ENCODE measurements at places on chromosomes 13 and 19.
A peak's percentile ranks its signal among the peaks of the same experiment; 100 is the strongest.

DNA sequence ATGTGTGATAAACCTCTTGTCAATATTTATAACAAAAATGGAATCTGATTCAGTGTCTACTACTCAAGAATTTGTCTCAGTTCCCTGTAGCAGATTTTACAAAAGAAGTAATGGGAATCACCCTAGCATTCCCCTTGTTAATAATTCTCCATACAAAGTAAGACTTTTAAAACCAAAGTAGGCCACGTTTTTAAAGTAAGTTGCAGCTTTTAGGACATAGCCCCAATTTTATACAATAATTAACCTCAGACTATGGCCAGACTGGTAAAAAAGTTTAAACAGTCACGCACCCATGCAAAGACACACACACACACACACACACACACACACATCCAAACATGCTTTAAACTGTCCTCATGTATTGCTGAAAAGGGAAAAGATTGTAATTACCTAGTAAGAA, 589.9 kb downstream of the PCDH9 start:
- DNase-seq: no peak

- DNase-seq: no peak
Measured at GRCh38 chr13:25180775-25181537, 8.9 kb upstream of the AMER2 start.

- DNase-seq: no peak
Measured at GRCh38 chr19:10553943-10554381, 10.3 kb downstream of the ATG4D start.

DNA sequence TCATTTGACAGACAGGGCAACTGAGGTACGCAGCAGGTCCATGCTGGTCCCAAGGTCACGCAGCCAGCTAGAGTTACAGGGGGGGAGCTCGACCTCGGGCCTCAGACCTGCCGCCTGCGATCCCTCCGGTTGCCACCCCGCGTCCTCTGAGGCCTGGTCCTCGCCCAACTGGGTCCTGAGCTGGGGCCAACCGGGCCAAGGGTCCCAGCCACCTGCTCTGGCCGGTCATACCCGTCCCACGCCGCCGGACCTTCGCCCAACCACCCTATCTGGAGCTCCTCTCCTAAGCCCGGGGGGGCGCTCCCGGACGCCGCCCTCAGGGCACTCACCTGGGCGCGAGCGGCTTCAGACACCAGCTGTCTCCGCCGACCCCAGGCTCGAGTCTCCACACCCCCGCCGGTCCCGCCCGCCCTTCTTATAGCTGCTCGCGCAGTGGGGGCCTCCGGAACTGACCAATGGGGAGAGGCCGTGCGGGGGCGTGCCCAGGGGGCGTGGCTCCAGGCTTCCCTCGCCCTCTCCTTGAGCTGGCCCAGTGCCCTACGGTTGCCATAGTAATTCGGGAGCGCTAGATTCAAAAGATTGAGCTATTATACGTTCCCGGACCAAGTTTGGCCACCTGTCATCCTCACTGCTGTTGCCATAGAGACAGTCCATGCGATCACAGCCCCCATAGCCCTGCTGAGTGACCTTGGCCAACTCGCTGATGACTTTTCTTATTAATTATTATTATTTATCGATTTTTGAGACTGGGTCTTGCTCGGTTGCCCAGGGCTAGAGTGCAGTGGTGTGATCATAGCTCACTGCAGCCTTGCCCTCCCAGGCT, at the start of gene PLIN5:
PLIN5 (minus strand) TSS at position 389 of the 823 bp plus-strand sequence. CDS start 1,150 bp downstream, outside the sequence.
- DNase-seq: peak; percentile 76

- DNase-seq: no peak
Measured at GRCh38 chr13:113611996-113612395, 27.4 kb downstream of the TFDP1 start.

DNA sequence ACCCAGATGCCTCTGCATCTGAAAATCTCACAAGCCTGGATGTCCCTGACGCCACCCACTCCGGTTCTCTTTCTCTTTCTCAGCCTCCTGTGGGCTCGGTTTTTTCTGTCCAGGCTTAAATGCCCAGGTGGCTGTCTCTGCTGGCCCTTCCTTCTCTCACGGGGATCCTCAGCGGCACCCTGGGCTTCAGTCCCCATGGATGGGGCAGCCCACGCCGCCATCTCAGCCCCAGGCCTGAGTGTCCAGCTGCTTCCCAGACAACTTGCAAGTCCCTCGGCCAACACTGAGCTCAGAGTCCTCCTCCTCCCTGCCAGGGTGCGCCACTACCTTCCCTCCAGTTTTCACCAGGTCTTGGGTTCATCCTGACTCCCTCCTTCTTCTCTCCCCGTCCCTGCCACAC, 6.4 kb downstream of the FBN3 start:
- no peak for DNase-seq

DNA sequence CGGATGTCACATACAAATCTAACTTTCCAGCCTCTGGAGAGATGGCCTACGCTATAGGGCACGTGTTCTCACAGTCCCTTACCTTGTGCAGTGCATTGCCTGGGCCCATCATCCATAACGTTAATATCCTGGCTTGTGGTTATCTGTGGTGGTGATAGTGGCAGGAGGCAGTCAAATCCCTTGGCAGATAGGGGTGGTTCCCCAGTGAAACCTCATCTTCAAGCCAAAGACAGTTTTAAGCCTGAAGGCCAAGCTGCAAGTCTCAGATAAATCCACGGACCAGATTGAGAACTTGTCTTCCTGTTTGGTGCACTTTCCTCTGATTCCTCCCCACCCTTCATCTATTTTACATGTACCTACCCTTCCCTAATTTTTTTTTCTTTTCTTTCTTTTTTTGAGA, 4.3 kb upstream of the FBXO17 start:
- no peak for DNase-seq

DNA sequence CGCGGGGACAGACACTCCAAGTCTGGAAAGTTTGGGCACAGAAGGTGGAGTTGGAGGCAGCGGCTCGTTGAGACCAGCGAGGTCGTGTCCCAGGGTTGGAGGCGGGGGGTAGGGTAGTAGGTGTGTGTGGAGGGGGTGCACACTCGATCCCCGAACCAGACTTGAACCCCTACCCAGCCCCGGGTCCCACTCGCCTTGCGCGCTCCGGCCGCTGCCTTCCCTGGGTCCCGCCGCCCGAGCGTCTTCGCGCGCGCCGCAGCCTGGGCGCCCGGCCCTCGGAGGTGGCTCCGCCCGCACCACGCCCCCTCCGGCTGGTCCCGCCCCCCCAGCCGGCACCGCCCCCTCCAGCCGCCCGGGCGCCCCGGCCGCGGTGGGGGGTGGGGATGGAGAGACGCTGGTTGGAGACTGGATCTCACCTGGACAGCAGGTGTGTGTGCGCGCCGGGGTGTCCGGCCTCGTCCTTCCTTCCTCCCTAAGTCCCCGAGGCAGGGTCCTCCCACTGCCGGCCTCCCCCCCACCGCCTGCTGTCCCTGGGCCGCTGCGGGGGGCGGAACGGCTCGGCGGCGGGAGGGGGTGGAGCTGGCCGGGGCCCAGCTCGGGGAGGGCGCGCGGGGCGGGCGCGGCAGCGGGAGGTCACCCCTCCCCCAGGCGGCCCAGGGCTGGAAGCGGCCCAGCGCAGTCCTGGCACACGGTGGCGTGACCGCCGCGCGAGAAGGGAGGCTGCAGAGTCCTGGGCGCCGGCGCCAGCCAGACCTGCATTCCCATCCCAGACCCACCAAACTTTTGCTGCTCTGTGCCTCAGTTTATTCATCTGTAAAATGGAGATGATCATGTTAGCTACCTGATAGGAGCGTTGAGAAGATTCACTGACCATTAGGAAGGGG, at the start of gene KANK2:
KANK2 (minus strand) TSS at position 255 of the 884 bp plus-strand sequence. CDS start 3,034 bp downstream, outside the sequence.
- peak; percentile 67 for DNase-seq

DNA sequence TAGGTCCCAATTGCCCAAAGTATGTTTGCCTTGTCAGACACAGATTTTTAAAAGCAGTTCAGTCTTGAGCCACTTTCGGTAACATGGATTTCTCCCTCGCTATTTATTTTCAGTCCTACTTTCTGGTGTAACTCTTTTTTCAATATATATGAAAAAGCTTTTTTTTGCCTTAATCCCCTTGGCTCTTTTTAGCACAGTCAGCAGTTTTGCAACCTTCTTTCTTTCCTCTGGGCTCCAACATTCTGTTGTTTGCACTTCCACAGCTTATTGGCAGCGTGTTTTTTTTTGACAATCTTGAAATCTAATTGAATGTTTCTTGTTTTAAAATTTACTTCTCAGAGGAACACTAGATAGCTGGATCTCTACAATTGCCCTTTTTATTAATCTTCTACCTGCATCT, 429.3 kb upstream of the NBEA start:
- no peak for DNase-seq

GRCh38 chr19:2636897-2637683, 65.4 kb downstream of the GNG7 start:
- DNase-seq: peak; percentile 22

- no peak for DNase-seq
Measured at GRCh38 chr19:45958769-45959516, 14.7 kb downstream of the NOVA2 start.

DNA sequence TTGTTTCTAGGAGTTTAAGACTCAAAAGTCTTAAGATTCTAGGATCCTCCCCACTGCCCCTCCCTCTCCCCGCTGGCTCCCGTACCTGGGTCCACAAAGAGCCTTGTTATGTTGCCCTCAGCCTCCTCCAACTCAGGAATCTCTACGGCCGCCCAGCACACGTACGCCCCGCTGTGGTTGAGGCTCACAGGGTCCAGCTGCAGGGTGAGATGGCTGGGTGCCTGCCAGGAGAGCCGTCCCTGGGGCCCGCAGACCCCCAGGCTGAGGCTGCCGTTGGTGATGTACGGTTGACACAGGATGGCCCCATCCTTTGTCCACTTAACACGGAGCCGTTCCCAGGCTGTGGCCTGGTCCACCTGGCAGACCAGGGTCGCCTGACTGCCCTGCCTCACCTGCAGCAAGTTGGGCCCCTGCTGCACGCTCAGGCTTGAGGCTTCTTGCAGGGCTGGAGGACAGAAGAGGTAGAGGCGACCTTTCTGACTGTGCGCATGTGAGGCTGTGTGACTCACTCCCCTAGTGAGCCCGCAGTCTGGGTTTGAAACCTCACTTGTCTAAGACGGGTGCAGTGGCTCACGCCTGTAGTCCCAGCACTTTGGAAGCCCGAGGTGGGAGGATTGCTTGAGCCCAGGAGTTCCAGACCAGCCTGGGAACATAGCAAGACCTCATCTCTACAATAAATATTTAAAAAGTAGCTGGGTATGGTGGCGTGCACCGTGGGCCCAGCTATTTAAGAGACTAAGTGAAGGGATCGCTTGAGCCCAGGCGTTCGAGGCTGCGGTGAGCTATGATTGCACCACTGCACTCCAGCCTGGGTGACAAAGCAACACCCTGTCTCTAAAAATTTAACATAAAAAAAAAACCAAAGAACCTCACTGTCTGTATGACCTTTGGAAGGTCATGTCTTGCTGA, 4.0 kb downstream of the TMIGD2 start:
- DNase-seq: no peak

- peak; percentile 83 for DNase-seq
Measured at GRCh38 chr13:39538816-39539790, 63.9 kb downstream of the LHFPL6 start.

GRCh38 chr13:36822785-36823184, 3.8 kb downstream of the RFXAP start:
- DNase-seq: no peak

GRCh38 chr13:67227131-67227983, 2.8 kb downstream of the PCDH9 start:
- DNase-seq: no peak

DNA sequence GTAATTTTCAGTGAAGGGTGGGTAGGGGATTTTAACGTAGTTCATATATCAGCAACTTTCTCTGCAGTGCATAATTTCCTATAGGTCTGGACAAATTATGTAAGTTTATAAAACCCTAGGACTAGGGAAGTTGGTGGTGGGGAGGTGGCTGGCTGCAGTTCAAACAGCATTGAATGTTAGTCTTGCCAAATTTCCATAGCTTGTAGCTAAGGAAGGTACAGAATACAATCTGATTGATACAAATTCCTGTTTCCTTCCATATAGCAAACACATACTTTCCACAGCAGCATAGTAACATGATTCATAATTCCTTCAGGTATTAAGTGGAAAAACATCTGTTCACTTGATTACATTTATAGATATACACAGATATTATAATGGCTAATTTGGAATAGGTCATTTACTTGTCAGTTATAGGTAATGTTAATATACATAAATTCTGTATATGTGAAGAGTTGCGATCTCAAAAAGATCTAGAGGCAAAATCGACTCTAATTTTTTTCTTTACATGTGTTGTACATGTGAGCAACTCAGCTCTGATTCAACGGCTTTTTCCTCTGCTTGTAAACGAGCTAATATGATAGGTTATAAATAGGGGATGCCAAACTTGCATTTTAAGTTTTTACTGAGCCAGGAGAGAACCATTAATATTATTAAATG, 233.4 kb upstream of the CSNK1A1L start:
- no peak for DNase-seq

DNA sequence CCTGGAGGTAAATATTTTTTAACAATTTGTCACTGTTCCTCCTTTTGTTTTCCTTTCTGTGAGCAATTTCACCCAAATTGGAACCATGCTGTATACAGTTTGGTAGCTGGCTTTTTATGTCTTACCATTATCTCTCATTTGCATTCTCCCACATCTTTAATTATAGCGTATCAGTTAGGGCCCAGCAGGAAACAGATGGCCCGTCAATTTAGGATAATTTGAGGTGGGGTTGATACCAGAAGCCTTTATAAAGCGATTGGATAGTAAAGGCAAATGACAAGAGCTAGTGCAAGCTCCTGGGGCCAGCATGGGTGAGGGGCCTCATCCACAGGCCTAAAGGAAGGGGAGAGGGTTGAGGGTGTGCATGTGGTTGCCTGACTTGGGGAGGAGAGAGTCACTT, 3.8 kb upstream of the IFNL4 start:
- no peak for DNase-seq

DNA sequence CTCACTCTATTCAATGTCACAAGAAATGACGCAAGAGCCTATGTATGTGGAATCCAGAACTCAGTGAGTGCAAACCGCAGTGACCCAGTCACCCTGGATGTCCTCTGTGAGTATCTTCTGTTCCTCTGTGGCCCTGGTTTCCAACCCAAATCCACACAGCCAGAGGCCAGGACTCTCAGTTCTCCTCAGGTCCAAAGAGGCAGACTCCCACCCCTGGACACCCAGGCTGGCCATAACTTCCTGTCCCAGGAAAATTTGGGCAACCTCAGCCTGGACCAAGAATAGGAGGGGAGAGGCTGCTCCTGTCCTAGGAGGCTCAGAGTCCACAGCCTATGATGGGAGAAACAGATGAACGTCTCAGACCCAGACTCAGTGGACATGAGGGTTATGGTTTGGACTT, 11.7 kb downstream of the CEACAM5 start:
- no peak for DNase-seq

DNA sequence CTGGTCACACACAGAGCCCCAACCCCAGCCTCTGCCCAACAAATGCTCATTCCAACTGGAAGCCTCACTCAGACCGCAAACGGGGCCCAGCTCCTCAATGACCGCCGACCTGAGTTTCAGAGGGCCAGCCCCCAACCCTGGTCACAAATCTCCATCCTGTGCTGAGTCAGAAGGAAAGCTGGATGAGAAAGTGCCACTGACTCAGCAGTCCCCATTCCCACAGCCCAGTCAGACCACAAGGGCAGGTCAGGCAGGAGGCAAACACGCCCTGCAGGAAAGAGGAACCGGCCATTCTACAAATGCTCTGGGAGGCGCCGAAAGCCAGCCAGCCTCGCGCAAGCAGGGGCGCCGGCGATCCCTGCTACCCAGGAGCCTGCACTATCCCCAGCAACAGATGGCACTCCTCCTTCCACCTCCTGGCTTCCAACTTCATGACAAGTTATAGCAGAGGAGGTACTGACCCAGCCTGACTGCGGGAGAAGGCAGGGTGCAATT, 14.1 kb upstream of the PRKD2 start:
- DNase-seq: no peak

Measured in NCI-H345 (cell line).